T-helper 17 cell (primary cell): ENCODE measurements at places on chromosomes 5 and 9. TPM values are rescaled to one million over a fixed set of nuclear protein-coding genes. Genes with fewer than 3 reads are reported as not detected.

SLC46A2 gene
- total RNA-seq: 0.47 TPM

DMRT3 gene
- not detected for total RNA-seq

SNCB gene
- total RNA-seq: not detected

LCNL1 gene
- total RNA-seq: 2.9 TPM

LCN12 gene
- 2.6 TPM for total RNA-seq

GDNF gene
- total RNA-seq: not detected
